ENCODE measurements at places on chromosomes 3 and 15.

- DNase-seq, result no peak
Observed at GRCh38 chr15:83111149-83111548, 3.7 kb downstream of the TM6SF1 start.

DNA sequence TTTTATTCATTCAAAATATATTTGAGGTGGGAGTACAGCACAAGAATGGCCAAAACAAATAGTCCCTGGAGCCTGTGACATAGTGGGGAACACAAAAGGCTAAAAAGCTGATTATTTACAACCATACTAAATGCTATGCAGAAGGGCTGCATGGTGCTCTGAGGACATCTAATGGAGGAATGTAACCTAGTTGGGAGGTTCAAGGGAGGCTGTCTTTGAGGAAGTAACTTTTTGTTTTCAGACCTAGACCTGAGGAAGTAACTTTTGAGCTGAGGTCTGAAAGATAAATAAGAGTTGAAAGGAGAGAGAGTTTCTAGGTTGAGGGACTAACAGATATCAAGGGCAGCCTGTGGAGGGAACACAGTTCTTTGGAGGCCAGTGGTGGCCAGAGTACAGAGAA, 34.8 kb upstream of the RASA2 start:
- peak; percentile 35 for DNase-seq

DNA sequence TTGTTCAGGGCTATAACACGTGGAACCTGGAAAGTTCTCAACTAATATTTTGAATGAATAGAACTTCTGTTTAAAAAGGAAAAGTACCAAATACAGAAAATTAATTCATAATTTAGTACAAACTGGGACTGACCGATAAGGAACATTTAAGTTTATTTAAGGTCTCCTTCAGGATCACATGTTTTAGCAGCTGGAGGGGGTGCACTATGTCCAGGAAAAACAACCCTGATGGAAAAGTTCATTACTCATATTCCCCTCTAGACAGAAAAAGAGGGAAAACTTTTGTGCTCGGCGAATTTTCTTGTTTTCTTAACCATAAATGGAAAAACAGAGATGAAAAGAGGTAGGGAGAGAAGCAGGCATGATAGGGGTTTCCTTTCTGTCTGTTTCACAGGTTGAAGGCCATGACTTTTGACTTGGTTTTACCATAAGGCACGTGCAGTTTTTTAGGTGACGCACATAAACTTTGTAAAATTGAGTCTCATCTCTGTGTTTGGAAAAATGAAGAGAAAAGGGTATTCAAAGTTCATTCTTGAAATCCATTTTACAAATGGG, 26.5 kb downstream of the FRMD4B start:
- DNase-seq, result no peak

DNA sequence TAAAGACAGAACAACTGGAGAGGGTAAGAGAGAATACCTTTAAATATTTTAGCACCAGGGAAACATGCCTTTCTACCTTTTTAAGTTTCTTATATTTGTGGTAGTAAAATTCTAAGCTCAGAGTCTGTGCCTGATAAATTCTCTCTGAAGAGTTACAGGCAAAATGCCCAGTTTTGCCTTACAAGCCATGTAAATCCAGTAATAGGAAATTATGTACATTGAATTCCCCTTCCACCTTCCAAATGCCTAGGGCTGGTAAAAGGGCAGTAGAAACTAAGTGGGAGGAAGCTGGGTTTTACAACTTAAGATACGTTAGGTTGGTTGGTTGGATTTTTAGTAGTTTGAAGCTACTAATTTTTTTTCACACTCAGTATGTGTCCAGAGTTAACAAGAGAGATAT, 43.1 kb upstream of the TP63 start:
- no peak for DNase-seq

DNA sequence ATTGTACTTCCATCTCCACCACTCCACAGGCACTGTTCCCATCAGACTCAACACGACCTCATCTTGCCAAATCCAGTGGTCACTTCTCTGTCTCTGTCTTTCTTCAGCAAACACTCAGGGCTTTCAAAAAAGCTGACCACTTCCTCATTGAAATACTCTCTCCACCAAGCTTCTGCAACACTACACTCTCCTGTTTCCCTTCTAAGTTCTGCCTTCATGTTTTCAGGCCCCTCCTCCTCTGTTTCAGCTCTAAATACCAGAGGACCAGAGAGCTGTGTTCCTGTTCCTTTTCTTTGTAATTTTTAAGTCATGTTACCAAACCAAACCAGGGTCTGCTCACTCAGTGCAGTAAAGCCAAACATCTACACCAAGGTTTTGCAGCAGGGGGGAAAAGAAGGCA, 33.8 kb upstream of the ACP3 start:
- no peak for DNase-seq

- DNase-seq, result peak; percentile 81
Observed at GRCh38 chr3:179015551-179016020, 56.0 kb downstream of the ZMAT3 start.

GRCh38 chr15:90912770-90913075, 9.6 kb downstream of the MAN2A2 start:
- no peak for DNase-seq

DNA sequence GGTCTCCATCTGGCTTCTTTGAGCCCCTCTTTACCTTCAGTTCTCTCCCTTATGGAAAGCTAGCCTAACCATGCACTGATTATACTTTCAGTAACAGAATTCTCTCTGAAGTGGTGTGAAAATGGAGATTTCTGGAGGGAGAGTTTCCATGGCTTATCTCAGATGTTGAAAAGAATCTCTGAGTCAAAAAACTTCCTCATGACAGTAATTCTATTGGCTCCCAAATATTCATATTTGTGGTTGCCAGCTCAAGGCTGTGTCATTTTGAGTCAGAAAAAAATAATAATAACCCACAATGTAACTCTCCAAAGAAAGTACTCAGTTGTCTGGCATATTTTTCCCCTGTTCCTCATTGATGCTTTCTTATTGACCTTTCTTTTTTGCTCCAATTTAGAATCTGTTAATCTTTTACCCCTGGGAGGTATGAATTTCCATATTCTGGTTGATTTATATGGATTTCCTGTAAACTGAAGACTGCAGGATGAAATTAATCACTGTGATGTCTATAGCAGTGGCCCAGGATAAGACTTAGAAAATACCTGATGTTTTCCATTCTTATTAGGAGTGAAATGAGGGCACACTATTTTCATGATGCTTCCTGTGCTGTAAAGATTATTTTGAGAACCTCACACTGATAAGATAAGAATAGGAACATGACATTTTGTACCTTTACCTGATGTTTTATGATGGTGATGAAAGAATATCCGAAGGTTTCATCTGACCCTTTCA, 149.5 kb upstream of the EPHA3 start:
- DNase-seq, result no peak

DNA sequence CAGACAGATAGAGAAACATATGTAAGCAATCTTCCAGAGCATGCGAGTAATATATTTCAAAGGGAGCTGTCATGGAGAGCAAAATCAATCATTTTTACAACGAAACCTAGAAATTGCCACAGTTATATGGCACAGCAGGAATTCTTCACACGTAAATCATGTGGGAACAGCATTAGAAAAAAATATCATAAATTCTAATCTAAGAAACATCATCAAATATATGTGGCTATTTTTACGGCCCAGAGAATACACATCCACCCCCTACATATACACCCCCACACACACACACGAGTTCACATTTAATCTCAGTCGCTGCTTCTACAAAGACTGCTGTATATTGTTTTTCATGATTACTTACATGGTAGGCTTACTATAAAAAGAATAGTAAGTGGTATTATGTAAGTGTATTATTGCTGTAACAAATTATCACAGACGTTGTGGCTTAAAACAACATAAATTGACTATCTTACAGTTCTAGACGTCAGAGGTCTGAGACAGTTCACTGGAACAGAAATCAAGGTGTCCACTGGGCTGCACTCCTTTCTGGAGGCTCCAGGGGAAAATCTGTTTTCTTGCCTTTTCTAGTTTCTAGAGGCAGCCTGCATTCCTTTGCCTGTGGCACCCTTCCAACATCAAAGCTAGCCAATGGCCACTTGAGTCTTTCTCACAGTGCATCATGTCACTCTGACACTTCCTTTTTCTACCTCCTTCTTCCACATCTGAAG, 363.3 kb downstream of the ULK4 start:
- DNase-seq, result no peak

DNA sequence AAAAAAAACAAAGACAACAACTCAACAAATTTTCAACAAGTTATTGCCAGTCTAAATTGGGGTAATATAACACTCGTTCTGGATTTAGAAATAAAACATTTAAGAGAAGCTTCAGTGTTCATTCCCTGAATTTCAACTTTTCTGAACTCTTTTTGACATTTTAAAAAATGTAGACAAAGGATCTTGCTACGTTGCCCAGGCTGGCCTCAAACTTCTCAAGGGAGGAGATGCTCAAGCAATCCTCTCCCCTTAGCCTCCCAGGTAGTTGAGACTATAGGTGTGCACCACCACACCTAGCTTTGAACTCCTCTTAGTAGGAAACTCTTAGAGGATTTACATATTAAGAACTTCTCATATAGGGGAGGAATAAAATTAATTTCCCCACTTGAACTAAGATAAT, 91.9 kb downstream of the AKAP13 start:
- DNase-seq, result no peak

DNA sequence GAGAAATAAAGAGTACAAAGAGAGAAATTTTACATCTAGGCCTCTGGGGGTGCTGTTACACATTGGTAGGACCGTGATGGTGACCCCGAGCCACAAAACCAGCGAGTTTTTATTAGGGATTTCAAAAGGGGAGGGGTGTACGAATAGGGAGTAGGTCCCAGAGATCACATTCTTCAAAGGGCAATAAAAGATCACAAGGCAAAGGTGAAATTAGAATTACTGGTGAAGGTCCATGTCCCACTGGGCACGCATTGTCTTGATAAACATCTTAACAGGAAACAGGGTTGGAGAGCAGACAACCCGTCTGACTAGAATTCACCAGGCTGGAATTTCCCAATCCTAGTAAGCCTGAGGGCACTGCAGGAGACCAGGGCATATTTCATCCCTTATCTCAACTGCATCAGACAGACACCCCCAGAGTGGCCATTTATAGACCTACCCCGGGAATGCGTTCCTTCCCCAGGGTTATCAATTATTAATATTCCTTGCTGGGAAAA, 4.3 kb downstream of the IRAK2 start:
- no peak for DNase-seq

DNA sequence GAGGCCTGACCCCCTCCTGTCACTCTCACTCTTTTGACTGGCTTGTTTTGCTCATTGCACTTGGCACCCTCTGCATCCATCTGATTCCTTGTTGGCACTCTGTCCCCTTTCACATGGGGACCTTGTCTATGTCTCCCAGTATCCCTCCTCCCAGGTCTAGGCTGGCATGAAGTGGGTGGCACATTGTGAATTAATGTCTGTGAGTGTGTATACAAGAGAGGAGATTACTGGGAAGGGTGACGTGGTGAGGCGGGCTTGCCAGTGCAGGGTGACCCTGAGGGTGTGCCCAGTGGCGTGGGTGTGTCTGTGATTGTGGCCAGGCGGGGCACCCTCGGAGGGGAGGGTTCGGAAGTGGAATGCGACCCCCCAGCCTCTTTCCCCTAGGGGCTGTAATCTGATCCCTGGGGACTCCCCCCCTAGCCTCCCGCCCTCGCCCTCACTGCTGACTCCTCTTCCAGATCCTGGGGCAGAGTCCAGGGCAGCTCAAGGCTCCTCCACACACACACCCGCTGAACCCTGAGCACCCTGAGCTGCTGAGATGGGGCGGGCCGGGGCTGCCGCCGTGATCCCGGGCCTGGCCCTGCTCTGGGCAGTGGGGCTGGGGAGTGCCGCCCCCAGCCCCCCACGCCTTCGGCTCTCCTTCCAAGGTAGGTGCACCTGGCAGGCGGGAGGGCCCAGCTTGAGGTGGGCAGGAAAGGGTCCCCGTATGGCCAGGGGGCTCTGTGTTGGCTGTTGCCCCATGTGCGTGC, at the start of gene SEMA3B:
TSS of gene SEMA3B (plus strand) at position 445 of the 749 bp plus-strand sequence. CDS start at position 539, 94 bp downstream.
- DNase-seq, result no peak

- DNase-seq, result no peak
Observed at GRCh38 chr3:131323792-131324191, 57.8 kb upstream of the NUDT16 start.

DNA sequence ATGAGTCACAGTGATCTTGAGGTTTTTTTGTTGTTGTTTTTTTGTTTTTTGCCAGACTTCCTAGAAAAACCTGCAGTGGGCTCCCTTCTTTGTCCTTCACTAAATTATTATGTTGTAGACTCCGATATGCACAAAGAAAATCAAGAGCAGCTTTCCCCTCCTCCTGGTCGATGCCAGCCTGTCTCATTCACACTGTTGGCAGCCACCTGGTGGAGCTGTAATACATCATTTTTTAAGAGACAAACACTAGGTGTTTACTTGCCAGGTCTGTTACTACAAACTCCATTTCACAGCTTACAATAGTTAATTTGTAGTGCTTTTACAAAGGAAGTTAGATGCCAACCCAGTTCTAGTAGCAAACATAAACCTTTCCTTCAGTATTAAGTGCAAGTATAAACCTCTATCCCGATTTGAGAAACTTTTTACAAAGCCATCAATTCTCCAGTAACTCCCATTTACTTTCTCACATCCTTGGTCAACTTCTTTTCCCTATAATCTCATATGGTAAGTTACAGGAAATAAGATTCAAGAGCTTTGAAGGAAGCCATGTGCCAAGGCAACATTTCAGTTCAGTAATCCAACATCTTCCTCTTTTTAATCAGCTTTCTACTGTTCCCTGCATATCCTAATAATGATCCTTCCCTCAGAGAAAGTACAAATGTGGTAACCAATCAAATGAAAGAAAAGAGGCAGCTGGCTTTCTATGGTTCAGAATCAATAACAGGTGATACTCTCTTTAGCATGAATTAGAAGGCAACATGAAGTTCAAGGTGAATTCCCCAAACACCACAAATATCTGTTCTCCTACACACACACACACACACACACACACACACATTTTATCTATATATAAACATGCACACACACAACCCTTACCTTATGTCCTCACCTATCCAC, 14.0 kb downstream of the AAGAB start:
- DNase-seq, result peak; percentile 53

GRCh38 chr3:97968376-97968775, 3.9 kb downstream of the RIOX2 start:
- DNase-seq, result no peak

GRCh38 chr15:59384507-59384906, 11.8 kb upstream of the MYO1E start:
- no peak for DNase-seq

DNA sequence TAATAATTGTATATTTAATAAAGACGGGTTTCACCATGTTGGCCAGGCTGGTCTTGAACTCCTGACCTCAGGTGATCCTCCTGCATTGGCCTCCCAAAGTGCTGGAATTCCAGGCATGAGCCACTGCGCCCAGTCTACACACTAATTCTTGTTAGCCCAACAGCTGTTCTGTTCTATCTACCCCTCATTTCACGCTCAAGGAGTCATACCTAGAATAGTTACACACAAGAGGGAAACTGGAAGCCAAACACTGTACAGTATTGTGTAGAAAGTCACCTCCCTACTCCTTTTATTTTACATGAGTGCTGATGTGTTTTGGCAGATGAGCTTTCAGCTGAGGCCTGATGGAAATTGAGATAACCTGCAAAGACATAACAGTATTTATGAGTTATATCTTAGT, 13.4 kb upstream of the CTDSPL2 start:
- DNase-seq, result no peak

GRCh38 chr3:20462723-20463122, 276.7 kb upstream of the SGO1 start:
- no peak for DNase-seq

GRCh38 chr15:90650117-90650955, 66.8 kb upstream of the BLM start:
- no peak for DNase-seq

Measured in NCI-H774 (cell line).